Adipocyte (in vitro differentiated cells): ENCODE measurements at places on chromosomes 6 and 20.
A peak's percentile ranks its signal among the peaks of the same experiment; 100 is the strongest.

DNA sequence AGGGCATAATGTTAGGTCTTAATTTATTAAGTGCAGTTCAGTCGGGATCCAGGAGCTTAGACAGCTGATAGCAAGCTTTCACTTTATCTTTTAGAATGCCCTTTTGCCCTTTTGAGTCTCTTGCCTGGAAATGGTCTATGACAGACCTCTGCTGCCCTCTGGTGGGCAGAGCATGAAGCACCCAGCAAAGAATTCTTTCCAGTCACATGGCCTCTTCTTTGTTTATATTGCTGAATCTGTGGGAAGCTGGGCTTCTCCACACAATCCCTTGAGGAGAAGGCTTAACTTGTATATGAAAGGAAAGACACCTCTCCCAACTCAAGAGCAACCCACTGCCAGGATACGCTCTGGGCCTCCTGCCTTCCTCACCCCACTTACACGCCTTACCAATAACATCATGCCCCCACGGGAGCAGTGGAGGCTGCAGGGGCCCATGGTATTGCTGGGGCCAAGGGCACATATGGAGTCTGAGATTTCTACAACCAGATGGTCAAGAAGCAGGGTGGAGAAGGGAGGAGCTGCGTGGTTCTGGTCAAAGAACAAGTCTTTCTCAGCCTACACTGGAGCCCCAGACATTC is 20.4 kb downstream of the WFDC3 start:
- peak; percentile 91 for DNase-seq

GRCh38 chr6:89859744-89860143 is 30.1 kb downstream of the CASP8AP2 start:
- DNase-seq = no peak

GRCh38 chr20:20333866-20334265 is 34.0 kb upstream of the INSM1 start:
- DNase-seq = no peak

GRCh38 chr6:139144490-139145085 is 9.7 kb downstream of the HECA start:
- DNase-seq = no peak

GRCh38 chr6:32218167-32218566 is 5.7 kb downstream of the NOTCH4 start:
- DNase-seq = no peak

GRCh38 chr20:37669062-37669772 is 24.6 kb upstream of the CTNNBL1 start:
- no peak for DNase-seq

DNA sequence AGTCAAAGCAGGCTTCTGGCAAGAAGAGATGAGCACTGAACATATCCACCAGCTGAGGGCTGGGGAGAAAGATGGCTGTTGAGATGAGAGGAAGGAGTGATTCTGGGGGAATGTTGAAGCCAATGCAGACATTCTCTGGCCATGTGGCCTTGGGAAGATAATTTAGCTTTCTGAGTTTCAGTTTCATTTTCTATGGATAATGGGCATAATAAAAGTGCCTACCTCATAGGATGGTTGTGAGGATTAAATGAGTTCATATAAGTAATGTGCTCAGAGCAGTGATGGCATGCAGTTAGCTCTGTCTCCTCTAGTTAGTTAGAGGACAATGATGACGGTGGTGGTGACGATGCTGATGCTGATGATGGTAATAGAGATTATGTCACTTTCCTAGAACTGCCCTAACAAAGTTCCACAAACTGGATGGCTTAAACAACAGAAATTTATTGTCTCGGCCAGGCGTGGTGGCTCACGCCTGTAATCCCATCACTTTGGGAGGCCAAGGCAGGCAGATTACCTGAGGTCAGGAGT is 18.5 kb upstream of the KCNK5 start:
- no peak for DNase-seq

- peak; percentile 13 for DNase-seq
Observed at GRCh38 chr6:50819466-50819903, 814 bp downstream of the TFAP2B start.

DNA sequence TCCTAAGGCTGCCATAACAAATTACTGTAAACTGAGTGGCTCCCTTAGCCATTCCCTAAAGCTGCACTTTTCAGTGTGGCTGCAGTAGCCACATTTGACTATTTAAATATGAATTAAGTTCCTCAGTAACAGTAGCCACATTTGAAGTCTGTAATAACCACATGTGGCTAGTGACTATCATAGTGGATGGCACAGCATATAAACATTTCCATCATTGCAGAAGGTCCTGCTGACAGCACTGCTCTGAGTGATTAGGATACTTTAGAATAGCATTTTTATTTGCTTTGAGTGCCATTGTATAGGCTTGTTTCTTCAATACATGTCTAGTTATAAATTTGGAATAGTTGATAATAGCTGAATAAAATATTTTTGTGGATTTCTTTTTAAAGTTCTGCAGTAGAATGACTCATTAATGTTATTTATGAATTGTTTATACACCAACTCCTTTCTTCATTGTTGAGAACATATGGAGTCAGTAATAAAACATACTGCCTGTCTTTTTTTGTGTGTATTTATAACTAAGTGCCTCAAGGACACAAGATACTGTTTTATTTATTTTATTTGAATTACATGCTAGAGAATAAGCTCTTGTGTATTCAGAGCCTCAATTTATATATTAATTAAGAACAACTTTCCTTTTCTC is 217.2 kb downstream of the CDKAL1 start:
- no peak for DNase-seq

DNA sequence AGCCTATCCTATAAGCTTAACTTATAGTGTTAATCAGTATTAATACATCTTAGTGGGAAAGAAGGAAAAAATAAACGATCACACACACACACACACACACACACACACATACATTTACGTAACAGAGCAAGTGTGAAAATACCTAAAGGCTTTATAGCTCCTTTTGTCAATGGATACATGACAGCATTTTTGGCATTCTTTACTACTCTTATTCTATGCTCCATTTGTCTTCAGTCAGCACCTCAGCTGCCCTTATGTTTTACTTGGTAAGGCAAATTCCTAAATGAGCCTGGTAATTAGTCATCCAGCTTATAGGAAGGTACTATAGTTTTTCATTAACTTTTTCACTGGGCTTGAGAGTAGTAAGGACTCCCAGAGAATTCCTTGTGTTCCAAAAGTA is 25.1 kb upstream of the SLC17A3 start:
- DNase-seq = peak; percentile 6

DNA sequence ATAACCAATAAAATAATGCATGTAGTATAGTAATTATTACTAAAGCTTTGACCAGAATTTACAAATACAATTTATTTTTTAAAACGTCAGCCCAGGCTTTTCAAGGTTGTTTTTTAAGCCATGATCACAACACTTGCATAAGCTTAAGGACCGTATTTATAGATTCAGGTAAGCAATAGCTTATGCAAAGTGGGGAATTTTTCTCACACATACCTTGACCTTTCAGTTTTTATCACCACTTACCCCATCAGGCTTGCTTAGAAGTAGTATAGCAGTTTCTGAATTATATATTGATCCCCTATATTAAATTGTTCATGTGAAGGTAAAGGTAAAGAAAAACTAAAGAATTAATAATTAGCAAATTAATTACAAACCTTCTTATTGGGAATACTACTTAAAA is 232.3 kb upstream of the FKBP1C start:
- DNase-seq = no peak

GRCh38 chr6:44052419-44053023 is 74.7 kb downstream of the MRPL14 start:
- peak; percentile 83 for DNase-seq

GRCh38 chr20:35988910-35989463 is 20.6 kb downstream of the CNBD2 start:
- no peak for DNase-seq

DNA sequence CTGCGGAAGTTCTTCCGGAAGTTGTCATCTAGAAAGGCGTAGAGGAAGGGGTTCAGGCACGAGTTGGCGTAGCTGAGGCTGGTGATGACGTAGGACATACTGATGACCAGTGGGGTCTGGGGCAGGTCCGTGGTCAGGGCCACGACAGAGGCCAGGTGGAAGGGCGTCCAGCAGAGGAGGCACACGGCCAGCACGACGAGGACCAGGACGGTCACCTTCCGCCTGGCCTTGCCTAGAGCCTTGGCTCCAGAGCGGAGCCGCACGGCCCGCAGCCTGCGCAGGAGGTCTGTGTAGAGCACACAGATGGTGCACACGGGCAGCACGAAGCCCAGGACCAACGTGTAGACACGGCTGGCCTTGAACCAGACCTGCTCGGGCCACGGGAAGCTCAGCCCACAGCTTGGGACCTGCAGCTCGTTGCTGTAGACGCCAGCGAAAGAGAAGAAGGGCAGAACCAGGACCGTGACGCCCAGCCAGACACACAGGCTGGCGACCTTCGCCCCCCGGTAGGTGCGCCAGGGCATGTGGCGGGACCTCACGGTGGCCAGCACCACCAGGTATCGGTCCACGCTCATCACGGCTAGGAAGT is 1.4 kb downstream of the NPBWR2 start:
- DNase-seq = no peak

DNA sequence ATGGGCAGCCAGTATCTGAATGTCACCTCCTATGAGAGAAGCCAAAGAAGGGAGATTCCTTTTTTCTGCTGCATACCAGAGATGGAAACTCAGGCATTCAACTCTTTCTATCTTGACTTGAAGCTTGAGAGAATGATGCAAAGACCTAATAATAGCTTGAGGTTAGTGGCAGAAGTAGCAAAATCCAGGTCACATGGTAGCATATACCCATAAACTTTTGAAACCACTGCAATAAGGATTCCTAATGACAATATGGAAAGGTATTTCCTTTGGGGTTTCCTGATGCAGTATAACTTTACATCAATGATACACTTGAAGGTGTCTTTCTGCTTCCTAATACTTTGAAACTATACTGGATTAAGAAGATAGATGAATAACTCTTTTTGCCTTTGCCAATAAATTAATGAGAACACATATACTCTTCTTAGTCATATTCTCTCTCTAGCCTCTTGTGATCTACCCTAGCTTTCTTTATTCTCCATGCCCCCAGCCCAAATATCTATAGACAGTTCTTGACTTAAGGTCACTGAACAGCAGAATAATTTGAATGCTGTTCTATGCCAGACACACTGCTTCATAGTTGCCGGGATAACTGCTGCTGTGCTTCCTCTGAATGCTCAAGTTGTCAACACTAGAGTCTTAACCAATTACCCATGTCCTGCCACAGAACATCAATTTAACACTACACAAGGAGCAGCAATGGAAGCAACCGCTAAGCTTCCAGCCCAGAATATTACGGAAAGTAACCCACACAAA is 155.5 kb upstream of the SIM1 start:
- DNase-seq = peak; percentile 31

DNA sequence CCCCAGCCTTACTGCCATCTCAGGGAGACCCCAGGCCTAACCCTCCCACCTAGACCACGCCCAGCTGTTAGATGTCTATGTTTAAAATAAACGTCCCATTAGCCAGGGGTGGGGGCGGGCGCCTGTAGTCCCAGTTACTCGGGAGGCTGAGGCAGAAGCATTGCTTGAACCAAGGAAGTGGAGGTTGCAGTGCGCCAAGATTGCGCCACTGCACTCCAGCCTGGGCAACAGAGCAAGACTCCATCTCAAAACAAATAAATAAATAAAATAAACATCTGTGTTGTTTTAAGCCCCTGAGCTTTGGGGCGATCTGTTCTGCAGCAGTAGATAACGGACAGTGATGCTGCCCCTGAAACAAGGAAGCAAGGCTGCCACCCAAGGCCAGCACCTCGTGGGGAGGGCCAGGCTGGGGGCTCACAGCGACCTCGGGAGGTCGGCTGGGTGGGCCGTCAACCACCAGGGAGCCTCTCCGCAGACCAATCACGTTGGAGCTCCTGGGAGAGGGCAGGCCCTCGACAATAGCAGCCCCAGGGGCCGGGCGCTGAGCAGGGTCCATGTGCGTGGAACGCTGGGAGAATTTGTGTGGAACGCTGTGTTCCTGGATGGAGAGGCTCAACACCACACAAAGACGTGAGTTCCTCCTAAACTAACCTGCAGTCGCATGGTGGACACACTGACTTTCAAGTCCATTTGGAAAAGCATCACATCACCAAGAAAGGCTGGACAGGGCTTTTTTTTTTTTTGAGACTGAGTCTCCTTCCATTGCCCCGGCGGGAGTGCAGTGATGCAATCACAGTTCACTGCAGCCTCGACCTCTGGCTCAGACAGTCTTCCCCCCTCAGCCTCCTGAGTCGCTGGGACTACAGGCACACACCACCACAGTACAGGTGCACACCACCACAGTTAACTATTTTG is 1.0 kb upstream of the HELZ2 start:
- peak; percentile 21 for DNase-seq

- DNase-seq = peak; percentile 41
Observed at GRCh38 chr6:166907871-166908806, 48.2 kb downstream of the RNASET2 start.

DNA sequence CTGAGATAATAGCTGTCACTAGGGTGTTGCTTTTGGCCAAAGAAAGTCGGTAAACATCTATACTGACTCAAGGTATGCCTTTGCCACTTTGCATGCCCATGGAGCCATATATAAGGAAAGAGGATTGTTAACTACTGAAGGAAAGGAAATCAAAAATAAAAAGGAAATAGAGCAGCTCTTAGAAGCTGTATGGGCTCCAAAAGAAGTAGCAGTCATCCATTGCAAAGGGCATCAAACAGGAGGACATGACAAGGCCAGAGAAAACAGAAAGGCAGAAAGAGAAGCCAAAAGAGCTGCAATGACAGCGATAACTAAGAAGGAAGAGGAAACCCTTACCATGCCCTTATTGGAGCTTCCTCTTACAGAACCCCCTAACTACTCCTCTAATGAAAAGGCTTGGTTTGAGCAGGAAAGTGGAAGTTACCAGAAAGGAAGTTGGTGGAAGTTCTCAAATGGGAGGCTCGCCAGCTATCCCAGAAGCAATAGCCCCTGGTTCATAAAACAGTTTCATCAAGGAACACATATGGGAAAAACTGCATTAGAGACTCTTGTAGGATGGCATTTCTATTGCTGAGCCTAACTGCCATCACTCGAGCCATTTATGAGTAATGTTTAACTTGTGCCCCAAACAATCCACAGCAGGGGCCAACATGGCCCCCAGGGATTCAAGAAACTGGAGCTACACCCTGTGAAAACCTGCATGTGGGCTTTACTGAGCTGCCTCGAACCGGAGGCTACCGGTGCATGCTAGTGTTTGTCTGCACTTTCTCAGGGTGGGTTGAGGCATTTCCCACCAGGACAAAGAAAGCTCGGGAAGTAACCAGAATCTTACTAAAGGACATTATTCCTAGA is 7.0 kb downstream of the IL22RA2 start:
- DNase-seq = no peak

DNA sequence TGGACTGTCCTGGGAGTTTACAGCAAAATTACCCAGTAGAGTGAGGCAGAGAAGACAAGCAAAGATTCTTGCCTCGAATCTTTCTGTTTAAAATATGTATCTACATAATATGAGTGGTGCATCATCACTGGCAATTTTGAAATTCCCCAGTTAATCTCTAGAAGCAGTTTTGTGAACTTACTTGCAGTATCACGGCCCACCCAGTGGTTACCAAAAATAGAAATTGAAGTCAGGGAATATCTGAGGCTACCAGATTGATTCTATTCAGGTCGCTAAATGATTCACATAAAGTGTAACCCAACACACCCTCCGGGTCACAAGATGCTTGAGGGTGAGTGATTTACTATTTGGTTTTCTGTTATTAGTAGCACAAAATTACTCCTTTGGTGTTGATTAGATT is 111.9 kb downstream of the PPP1R14C start:
- DNase-seq = peak; percentile 76
